ENCODE measurements at places on chromosomes 3 and 15. TPM values are rescaled to one million over a fixed set of nuclear protein-coding genes. Genes with fewer than 3 reads are reported as not detected.

Gene FBXO40
- total RNA-seq, result not detected

Gene GP5
- total RNA-seq, result not detected

Gene SMCO1
- total RNA-seq, result not detected

Gene POLQ
- 4.9 TPM for total RNA-seq

Gene C3orf20
- total RNA-seq, result not detected

Gene UNC45A
- 55.9 TPM for total RNA-seq

Gene MAP1A
- total RNA-seq, result 0.51 TPM

Gene GFM1
- total RNA-seq, result 29.6 TPM

Gene ZNF502
- 1.7 TPM for total RNA-seq

Gene ELL3
- 17.1 TPM for total RNA-seq

Gene MYEF2
- 4.5 TPM for total RNA-seq

Gene TNFSF10
- total RNA-seq, result 37.7 TPM

Gene TF
- 0.28 TPM for total RNA-seq

Gene EOGT
- 33.0 TPM for total RNA-seq

Gene AP3B2
- total RNA-seq, result not detected

Gene RBP2
- total RNA-seq, result not detected

Gene RPUSD3
- 56.1 TPM for total RNA-seq

Gene XCR1
- total RNA-seq, result not detected

Gene LRRIQ4
- not detected for total RNA-seq

Gene SEMA5B
- total RNA-seq, result 0.37 TPM

Gene FANCD2OS
- total RNA-seq, result 2.3 TPM

Gene GOLGA8R
- 0.60 TPM for total RNA-seq

Gene PRTG
- total RNA-seq, result not detected

Gene ZMYND10
- 1.1 TPM for total RNA-seq

Gene DCLK3
- total RNA-seq, result not detected

Gene NEK11
- 2.8 TPM for total RNA-seq

Gene C3orf22
- total RNA-seq, result not detected

Gene TNNC1
- 0.23 TPM for total RNA-seq

Gene GCNT3
- total RNA-seq, result 4.2 TPM

Gene GOLGA8S
- total RNA-seq, result not detected

Gene GRM7
- not detected for total RNA-seq

Gene MKRN2OS
- 3.1 TPM for total RNA-seq

Gene EFCC1
- not detected for total RNA-seq

Gene MCCC1
- total RNA-seq, result 15.2 TPM
